Heart left ventricle (tissue), 16 donors: ENCODE measurements at places on chromosomes 1 and 21. TPM values are rescaled to one million over a fixed set of nuclear protein-coding genes. Genes with fewer than 3 reads are reported as not detected.

- H3K27ac ChIP-seq: peak overlapping the region; percentile 97
- H3K4me3 ChIP-seq: no peak overlapping the region
- DNase-seq: no peak
Observed at GRCh38 chr1:145977486-145978470, 13.3 kb downstream of the POLR3GL start.

GRCh38 chr1:212816567-212817278, 25.0 kb downstream of the TATDN3 start:
- H3K4me1 ChIP-seq: no peaks in the 10 kb centered on the region
- H3K27me3 ChIP-seq: no peaks in the 10 kb centered on the region
- no peak overlapping the region for H3K27ac ChIP-seq
- no peak overlapping the region for H3K4me3 ChIP-seq

DNA sequence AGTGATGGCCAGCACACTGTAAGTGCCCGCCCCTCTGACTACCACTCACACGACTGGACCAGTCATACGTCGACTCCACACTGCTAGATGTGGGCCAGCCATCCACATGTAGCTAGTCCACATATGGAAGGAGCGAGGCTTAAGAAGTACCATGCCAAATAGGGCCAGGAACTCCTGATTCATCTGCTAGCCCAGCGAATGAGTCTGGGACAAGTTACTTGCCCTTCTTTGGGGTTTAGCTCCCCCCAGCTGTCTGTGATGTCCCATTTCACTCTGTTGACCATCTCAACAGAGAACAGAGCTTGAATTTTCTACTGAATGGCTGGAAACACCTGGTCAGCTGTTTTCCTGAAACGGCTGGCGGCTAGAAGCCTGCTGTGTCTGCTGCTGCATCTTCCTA, 5.8 kb downstream of the CSRP1 start:
- no peak for DNase-seq
- no peaks in the 10 kb centered on the region for H3K27me3 ChIP-seq
- H3K36me3 ChIP-seq: no peaks in the 10 kb centered on the region
- H3K4me3 ChIP-seq: no peak overlapping the region
- H3K4me1 ChIP-seq: peaks cover 88% of the 10 kb centered on the region

- no peaks in the 10 kb centered on the region for H3K27me3 ChIP-seq
- H3K4me1 ChIP-seq: peaks cover 2% of the 10 kb centered on the region
- no peak for DNase-seq
- no peak overlapping the region for H3K4me3 ChIP-seq
Observed at GRCh38 chr1:47643306-47644211, 205.7 kb downstream of the FOXD2 start.

DNA sequence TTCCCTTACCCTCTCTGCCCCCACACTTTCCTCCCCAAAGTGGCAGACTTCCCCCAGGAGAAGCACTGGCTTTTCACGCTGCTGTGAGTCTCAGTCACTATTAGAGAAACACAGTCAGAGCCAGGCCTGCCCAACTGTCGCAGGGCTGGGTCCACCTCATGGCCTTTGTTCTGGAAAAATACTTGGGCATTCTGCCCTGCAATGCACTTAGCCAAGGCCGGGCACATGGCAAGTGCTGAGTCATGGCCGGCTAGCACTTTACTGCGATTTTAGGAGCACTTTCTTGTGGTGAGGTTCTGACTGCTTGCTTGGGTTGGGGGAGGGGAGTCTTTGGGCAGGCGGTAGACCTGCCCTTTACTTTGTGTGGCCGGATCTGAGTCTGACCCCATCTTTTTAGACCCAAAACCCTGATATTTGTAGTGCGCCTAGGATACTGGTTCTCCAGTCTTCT, 7.7 kb downstream of the EPHX1 start:
- no peak overlapping the region for H3K4me3 ChIP-seq
- DNase-seq: peak; percentile 76
- H3K27me3 ChIP-seq: no peaks in the 10 kb centered on the region
- peaks cover 27% of the 10 kb centered on the region for H3K4me1 ChIP-seq
- H3K36me3 ChIP-seq: no peaks in the 10 kb centered on the region
- peak overlapping the region; percentile 92 for H3K27ac ChIP-seq

- H3K27ac ChIP-seq: peak overlapping the region; percentile 68
- no peaks in the 10 kb centered on the region for H3K4me1 ChIP-seq
- no peaks in the 10 kb centered on the region for H3K27me3 ChIP-seq
- no peak for DNase-seq
Observed at GRCh38 chr1:1542766-1543705, 2.6 kb upstream of the TMEM240 start.

DNA sequence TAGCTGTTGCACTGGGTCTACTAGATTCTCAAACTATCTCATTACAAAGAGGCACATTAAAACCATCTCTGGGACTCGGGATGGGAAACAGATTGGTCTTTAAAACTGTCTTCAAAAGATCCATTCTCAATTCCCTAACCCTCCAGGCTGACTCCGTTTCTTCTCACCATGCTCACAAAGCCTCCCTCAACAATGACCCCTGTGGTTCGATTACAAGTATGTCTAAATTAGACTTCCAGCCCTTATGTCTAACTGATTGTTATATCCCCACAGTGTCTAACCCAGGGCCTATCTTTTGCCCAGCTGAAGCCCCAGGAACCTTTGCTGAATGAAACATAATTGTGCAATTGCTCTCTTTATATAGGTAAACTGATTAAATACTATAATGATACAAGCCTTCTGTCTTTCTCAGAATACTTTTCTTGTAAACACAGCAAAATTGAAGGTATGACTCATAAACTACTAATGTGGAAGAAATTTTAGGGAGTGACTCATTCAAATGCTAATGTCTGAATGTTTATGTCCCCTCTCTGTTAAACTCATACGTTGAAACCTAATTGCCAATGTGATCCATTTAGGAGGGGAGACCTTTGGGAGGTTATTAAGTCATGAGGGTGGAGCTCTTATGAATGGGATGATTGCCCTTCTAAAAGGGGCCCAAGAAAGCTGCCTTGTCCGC, 65.6 kb upstream of the DAB1 start:
- H3K36me3 ChIP-seq: no peaks in the 10 kb centered on the region
- no peak overlapping the region for H3K27ac ChIP-seq
- H3K4me3 ChIP-seq: no peak overlapping the region
- H3K27me3 ChIP-seq: no peaks in the 10 kb centered on the region

DNA sequence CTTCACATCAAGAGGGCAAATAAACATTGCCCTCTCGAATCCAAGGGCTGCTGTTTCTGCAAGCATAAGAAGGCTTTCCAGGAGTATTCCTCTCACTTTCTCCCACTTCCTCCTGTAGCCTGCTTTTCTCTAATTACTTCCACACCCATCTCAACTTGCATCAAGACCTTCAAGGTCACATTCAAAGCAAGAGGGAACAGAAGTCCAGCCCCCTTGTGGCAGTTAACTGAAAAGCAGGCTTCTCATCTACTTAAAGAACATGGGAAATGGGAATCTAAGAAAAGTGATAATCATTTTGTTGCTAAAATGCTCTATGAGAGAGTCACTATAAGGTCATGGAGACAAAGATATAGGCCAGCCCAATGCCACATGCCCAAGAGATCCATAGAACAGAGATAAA, 874.4 kb downstream of the KCNT2 start:
- no peak overlapping the region for H3K4me3 ChIP-seq
- no peaks in the 10 kb centered on the region for H3K4me1 ChIP-seq
- no peaks in the 10 kb centered on the region for H3K27me3 ChIP-seq
- no peak overlapping the region for H3K27ac ChIP-seq
- no peak for DNase-seq

GRCh38 chr1:167582064-167582463, 28.5 kb upstream of the CREG1 start:
- H3K27me3 ChIP-seq: no peaks in the 10 kb centered on the region
- H3K4me1 ChIP-seq: no peaks in the 10 kb centered on the region
- DNase-seq: no peak
- no peak overlapping the region for H3K4me3 ChIP-seq

- H3K36me3 ChIP-seq: peaks cover 3% of the 10 kb centered on the region
- peaks cover 3% of the 10 kb centered on the region for H3K4me1 ChIP-seq
- peak overlapping the region; percentile 90 for H3K4me3 ChIP-seq
- peak overlapping the region; percentile 99 for H3K27ac ChIP-seq
- DNase-seq: no peak
- H3K27me3 ChIP-seq: no peaks in the 10 kb centered on the region
Observed at GRCh38 chr1:162562470-162562828, 927 bp downstream of the UAP1 start.

GRCh38 chr1:182003025-182003725, 58.3 kb downstream of the ZNF648 start:
- peak; percentile 57 for DNase-seq
- H3K4me1 ChIP-seq: peaks cover 16% of the 10 kb centered on the region
- H3K27ac ChIP-seq: peak overlapping the region; percentile 78
- H3K4me3 ChIP-seq: peak overlapping the region; percentile 10

DNA sequence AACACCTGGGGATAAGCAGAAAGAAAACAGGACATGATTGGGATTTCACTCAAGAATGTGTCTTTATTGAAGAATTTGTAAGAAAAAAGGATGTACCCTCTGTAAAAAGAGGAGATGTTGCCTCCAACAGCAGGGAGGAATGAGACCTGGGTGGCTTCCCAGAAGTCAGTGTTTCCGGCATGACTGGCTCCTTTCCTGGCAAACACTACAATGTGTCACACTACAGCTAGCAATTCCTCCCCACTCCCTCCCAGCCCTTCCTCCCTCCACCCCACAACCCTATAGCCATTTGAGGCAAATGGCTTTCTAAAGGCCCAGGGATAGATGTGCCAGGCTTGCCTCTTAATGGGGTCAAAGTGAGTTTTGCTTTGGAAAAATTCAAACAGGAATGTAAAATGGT, 11.5 kb upstream of the COL8A2 start:
- H3K27me3 ChIP-seq: no peaks in the 10 kb centered on the region
- H3K27ac ChIP-seq: peak overlapping the region; percentile 67
- no peaks in the 10 kb centered on the region for H3K4me1 ChIP-seq
- no peak for DNase-seq

DNA sequence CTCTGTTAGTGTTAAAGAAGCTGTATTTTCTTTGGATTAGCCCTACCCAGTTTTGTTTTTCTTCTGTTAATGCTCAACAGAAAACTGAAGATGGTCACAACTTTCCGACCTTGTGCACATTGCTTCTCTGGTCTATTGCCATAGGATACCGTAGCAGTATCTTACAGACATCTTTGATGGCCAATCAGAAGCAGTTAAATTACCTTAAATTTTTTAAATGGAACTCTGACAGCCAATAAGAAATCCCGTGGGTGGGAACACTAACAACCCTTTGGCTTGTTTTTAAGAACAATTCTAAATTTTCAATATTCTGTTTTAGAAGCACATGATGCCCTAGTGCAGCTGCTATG, 17.2 kb downstream of the NFYC start:
- H3K4me1 ChIP-seq: peaks cover 26% of the 10 kb centered on the region
- no peak for DNase-seq
- H3K27ac ChIP-seq: peak overlapping the region; percentile 91
- H3K36me3 ChIP-seq: no peaks in the 10 kb centered on the region
- peak overlapping the region; percentile 59 for H3K4me3 ChIP-seq
- no peaks in the 10 kb centered on the region for H3K27me3 ChIP-seq

DNA sequence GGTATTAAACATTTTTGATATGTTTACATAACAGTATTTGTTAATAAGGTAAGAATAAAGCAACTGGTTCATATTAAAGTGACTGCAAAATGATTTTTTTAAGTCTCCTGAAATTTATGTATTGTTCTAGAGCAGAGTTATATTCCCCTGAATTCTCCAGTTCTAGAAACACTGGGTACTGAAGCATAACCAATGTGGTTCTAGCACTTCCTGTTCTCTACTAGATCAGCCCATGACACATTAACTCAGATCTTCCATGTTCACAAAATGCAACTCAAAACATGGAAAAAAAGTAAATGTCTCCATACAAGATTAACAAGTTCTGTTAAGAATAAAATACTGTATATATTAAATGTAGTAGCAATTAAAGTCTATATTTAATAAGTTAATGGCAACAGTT, 3.9 kb downstream of the NEGR1 start:
- H3K4me1 ChIP-seq: no peaks in the 10 kb centered on the region
- H3K4me3 ChIP-seq: no peak overlapping the region
- H3K27me3 ChIP-seq: no peaks in the 10 kb centered on the region
- no peak overlapping the region for H3K27ac ChIP-seq
- no peak for DNase-seq

GRCh38 chr1:172427191-172427590, 6.7 kb downstream of the C1orf105 start:
- H3K27me3 ChIP-seq: no peaks in the 10 kb centered on the region
- no peak overlapping the region for H3K27ac ChIP-seq
- H3K4me1 ChIP-seq: no peaks in the 10 kb centered on the region
- H3K4me3 ChIP-seq: no peak overlapping the region
- H3K36me3 ChIP-seq: no peaks in the 10 kb centered on the region

GRCh38 chr1:89953929-89954328, 41.0 kb upstream of the ZNF326 start:
- no peaks in the 10 kb centered on the region for H3K27me3 ChIP-seq
- no peak for DNase-seq
- H3K36me3 ChIP-seq: no peaks in the 10 kb centered on the region
- H3K4me1 ChIP-seq: no peaks in the 10 kb centered on the region
- H3K4me3 ChIP-seq: no peak overlapping the region

DNA sequence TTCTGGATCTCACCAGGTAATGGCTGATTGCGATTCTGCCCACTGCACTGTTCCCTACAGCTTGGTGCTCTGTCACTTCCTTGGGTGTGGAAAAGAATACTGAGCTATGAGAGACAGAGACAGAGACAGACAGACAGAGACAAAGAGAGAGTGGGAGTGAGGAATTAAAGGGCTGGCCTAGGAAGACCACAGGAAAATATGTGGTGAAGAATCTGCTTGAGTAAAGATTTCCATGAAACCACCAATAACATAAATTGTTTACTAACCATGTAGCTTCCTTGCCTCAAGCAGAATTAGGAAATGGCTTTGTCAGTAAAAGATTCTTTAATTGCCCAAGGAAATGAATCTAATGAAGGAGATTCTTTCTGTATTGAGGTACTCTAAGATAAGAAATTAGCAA, 54.4 kb downstream of the MPZL1 start:
- H3K4me1 ChIP-seq: no peaks in the 10 kb centered on the region
- no peak overlapping the region for H3K27ac ChIP-seq
- DNase-seq: no peak
- H3K4me3 ChIP-seq: no peak overlapping the region

- no peaks in the 10 kb centered on the region for H3K36me3 ChIP-seq
- H3K27ac ChIP-seq: peak overlapping the region; percentile 95
- no peaks in the 10 kb centered on the region for H3K27me3 ChIP-seq
- DNase-seq: no peak
- H3K4me3 ChIP-seq: peak overlapping the region; percentile 89
Observed at GRCh38 chr1:65065524-65066418, 82.2 kb upstream of the AK4 start.

- no peak overlapping the region for H3K4me3 ChIP-seq
- H3K27ac ChIP-seq: no peak overlapping the region
Observed at GRCh38 chr21:44456915-44457736, 1.8 kb downstream of the LRRC3 start.

FCMR gene
- 4.6 TPM for total RNA-seq

OR2T2 gene
- not detected for total RNA-seq

PPFIA4 gene
- total RNA-seq: 36.9 TPM

TMEM54 gene
- total RNA-seq: 15.9 TPM

NPR1 gene
- 11.1 TPM for total RNA-seq

FAM229A gene
- 2.1 TPM for total RNA-seq

FMOD gene
- 11.4 TPM for total RNA-seq

OR2G6 gene
- total RNA-seq: not detected

NBPF10 gene
- 0.96 TPM for total RNA-seq

BMP8B gene
- 0.56 TPM for total RNA-seq

B3GALT5 gene
- total RNA-seq: 0.07 TPM

WNT4 gene
- total RNA-seq: 0.13 TPM

ACTA1 gene
- 3,042 TPM for total RNA-seq
